ENCODE measurements at places on chromosomes 12 and 14.

- no peak for DNase-seq
Measured at GRCh38 chr12:126952096-126953007, 1314.6 kb upstream of the TMEM132C start.

DNA sequence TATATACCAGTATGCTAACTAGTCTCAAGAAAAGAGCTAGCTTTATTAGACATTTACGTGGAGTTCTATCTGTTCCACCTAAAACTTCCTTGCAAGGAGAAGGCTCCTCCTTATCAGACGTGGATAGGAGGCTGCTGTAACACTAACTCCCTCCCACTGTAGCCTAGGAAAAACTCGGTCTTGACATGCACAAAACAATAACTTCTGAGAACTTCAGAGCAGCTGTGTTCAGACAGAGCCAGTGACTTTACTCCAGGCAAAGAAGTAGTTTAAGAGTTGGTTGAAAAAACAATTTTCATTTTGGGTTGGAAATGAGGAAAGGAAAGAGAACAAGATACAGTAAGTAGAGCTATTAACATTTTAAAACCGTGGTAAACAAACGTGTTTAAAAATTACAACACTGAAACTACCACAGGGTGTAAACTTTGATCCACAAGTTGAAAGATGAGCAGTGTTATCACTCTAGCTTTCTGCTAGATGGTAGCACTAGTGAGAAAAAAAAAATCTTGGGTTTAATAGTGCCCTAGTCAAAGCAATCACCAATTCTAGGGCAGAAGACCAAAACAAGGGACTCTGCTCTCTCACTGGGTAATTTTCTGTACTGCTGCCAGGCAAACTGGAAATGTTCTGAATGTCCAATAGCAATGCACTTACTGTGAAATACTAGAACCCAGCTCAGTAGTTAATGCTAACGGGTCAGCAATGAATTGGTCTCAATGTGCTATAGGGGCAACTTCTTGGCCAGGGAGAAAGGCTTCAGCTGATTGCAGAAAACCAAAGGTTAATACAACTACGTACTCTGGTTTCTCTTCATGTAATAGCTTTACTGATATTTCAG lies 2.4 kb downstream of the ATF7 start:
- no peak for DNase-seq

DNA sequence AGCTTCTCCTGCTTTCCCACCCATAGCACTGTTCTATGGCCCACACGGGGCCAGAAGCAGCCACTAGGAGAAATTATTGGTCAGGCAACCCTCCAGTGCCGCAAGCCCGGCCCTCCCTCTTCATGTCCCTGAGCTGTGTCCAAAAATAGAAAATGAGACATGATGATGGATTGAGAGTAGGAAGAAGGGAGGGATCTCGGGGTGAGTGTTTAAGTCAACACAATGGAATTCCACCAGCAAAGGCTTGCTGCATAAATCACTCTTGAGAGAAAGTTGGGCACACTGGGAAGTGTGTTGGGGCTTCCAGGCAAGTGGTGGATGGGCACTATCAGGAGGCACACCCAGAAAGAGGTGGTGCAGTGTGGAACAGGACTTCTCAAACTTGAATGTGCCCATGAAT lies 94.2 kb downstream of the LLPH start:
- DNase-seq = no peak

GRCh38 chr14:89251061-89251460 lies 166.0 kb downstream of the FOXN3 start:
- no peak for DNase-seq

- no peak for DNase-seq
Measured at GRCh38 chr14:33317675-33318074, 379.0 kb downstream of the NPAS3 start.

DNA sequence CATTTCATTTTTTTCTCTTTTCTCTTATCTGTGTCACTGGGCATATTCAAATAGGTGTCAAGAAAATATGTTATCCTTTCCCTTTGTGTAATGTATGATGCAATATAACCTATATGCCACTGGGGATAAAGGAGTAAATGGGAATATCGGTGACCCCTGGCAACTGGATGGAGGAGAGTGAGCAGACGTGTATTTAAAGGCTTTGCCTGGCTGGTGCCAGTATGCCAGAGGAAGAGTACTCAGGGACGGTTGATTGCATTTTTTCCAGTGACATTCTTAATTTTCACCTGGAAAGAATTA lies 12.0 kb upstream of the STXBP6 start:
- DNase-seq = no peak

DNA sequence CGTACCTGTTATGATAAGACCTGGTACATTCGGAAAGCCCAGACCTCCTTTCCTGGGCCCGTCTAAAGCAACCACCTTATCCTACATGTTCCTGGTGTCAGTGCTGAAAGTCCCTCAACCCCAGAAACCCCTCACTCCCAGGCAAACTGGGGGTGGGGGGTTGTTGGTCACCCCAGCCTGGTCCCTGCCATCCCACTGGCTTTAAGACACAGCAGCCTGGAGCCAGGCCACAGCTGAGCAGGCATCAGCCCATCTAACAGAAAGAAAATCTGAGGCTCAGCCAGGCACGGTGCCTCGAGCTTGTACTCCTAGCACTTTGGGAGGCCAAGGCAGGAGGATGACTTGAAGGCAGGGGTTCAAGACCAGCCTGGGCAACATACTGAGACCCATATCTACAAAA lies 4.5 kb downstream of the SELPLG start:
- no peak for DNase-seq

Data from stimulated activated CD4-positive, alpha-beta T cell treated with anti-CD3 and anti-CD28 coated beads, Interleukin-2, amount 100 ng/mL, for 24 hours (primary cell).